Brain pericyte (primary cell): ENCODE measurements at places on chromosomes 4 and X.
A peak's percentile ranks its signal among the peaks of the same experiment; 100 is the strongest.

DNA sequence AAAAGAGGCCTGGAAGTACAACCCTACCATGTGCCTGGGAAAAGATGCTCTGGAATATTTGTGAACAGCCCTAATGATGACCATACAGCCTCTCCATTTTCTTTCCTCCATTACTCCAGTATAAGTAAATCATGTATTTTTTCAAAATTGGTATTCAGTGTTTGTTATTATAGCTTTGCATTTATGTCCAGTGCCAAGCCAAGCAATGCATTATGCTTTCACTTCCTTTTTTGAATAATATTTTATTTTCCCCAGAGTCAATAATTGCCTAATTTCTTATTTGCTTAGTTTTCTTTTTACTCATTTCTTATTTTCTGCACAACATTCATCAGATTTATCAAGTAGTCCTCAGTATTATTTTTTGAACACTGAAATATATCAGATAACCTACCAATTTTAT, 49.3 kb upstream of the EOLA2 start:
- no peak for DNase-seq

GRCh38 chr4:22672944-22673343, 19.8 kb upstream of the GBA3 start:
- DNase-seq, result no peak

- DNase-seq, result no peak
These were observed 34.0 kb downstream of the WDFY3 start for GRCh38 chr4:84932462-84932861.

DNA sequence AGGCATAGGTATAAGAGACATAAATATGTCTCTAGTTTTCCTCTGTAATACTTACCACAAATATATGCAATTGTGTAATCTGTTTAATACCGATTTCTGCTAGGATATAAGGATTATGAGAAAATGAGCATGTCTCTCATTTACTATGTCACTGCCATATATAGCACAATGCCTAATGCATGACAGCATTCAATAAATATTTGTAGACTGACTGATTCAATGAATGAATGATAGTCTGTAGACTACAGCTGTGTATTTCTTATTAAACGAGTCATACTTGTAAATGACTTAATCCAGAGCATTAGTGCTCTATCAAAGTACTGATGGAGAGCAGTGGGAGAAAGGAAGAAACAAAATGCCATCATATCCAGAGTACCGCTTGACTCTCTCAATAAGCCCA, 175.6 kb downstream of the PPP3CA start:
- no peak for DNase-seq

DNA sequence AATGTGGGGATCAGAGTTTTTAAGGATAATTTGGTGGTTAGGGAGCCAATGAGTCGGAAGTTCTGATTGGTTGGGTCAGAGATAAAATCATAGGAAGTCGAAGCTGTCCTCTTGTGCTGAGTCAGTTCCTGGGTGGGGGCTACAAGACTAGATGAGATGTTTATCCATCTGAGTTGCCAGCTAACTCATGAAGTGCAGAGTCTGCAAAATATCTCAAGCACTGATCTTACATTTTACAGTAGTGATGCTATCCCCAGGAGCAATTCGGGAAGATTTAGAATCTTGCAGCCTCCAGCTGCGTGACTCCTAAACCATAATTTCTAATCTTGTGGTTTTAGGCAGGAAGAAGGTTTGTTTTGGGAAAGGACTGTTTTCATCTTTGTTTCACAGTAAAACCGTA, 565.8 kb upstream of the SPANXN1 start:
- DNase-seq, result peak; percentile 3

DNA sequence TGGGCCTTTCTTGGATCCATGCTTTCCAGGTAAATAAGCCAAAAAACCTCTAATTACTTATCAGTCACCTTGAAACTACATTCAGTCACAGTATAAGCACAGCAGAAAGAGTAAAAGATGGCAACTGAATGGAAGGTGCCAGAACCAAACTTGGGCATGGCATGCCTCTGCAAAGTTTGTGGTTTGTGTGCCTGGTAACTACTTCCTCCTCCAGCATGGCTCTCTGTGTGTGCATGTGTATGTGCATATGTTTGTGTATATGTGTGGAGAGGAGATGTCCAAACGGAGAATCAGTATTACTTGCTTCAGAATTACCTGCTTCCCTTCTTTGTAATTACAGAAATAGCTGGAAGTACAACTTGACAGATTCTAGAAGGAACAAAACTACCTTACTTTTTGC, 67.5 kb downstream of the AGTR2 start:
- no peak for DNase-seq

GRCh38 chrX:46649421-46650260, 76.1 kb downstream of the CHST7 start:
- peak; percentile 31 for DNase-seq

- DNase-seq, result no peak
These were observed 1.4 kb upstream of the SEC24B start for GRCh38 chr4:109432203-109432602.

DNA sequence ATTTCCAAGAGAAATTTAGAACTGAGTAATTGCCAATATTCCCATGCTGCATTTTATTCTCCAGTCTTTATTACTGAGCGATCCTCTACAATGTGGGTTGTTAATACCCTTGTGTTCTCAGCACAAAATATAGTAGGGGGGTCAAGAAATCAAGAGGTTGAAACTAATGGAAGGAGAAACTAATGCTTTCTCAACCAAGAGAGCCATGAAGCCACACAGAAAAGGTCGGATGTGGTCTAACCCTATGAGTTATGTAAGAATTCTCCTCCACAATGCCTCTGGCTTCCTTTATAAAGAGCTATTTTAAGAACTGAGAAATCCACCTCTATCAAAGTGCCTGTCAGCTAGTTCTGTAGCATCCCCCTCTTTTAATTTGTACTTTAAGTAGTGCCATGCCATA, 268.5 kb downstream of the CHIC1 start:
- no peak for DNase-seq

GRCh38 chr4:34486461-34487363, 1757.6 kb downstream of the ARAP2 start:
- no peak for DNase-seq
